Stimulated activated CD4-positive, alpha-beta T cell treated with anti-CD3 and anti-CD28 coated beads, Interleukin-15, amount 100 ng/mL, for 1 hour (primary cell): ENCODE measurements at places on chromosomes 3 and 15.
A peak's percentile ranks its signal among the peaks of the same experiment; 100 is the strongest.

DNA sequence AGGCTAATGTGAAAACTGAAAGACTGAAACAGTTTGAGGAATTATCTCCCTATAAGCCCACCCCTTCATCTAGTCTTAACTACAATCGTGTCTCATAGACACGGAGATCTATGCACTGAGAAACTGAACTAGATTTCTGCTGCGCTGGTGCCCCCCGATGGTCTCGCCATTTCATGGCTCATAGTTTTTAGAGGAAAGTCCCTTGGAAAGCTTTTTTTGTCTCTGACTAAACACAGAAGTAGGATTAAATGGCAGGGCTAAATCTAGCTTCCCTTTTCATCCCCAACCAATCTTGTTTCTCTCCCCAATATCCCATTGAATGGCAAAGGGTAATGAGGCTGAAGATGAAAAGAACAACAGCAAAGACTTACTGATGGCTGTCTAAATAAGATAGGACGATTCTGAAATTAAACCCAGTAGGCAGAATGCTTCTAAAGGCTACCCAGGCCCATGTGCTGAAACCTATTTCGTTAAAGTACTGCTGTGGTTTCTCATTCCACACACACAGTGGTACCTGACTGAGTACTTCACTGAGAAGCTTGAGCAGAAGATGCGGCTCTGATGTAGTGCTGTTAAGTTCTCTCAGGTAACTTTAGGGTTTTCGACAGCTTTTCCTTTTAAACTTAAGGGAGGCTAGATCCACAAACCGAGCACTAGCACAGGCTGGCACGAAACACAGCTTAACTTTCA is 142.7 kb downstream of the GADL1 start:
- peak; percentile 11 for DNase-seq

DNA sequence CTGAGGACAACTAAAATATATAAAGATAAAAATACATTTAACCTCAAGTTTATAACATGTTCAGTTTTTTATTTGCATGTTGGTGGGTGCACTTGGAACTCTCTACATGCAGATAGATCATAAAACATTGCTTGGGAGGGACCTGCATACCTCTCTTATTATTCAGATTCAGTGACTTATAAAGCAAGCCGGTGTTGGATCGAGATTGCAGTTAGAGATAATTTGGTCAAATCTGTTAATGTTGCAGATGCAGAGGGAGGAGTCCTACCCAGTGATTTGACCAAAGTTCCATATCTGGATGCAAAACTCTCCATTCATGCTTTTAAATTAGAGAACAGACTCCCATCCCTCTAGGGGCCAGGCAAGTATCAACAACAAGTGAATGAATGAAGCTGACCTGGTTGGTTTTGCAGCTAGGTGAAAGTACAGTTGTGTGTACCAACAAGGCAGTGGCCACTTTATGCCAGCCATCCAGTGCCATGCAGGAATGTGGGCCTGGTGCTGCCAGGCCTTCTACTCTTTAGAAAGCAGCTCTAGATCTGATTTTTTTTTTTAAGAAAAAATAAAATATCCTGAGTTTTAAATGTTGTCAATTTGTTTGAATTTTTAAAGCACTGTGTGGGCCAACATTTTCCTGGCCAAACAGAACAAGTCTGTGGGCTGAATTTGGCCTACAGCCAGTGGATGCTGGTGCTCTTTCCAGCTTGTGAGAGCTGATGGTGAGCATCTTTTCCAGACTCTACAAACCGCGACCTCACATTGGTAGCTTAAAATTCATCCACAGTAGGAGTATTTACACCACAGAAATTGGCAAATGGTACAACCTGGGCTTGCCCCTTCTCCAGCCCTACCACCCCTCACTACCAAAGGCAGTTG is 12.3 kb downstream of the CDIN1 start:
- no peak for DNase-seq

DNA sequence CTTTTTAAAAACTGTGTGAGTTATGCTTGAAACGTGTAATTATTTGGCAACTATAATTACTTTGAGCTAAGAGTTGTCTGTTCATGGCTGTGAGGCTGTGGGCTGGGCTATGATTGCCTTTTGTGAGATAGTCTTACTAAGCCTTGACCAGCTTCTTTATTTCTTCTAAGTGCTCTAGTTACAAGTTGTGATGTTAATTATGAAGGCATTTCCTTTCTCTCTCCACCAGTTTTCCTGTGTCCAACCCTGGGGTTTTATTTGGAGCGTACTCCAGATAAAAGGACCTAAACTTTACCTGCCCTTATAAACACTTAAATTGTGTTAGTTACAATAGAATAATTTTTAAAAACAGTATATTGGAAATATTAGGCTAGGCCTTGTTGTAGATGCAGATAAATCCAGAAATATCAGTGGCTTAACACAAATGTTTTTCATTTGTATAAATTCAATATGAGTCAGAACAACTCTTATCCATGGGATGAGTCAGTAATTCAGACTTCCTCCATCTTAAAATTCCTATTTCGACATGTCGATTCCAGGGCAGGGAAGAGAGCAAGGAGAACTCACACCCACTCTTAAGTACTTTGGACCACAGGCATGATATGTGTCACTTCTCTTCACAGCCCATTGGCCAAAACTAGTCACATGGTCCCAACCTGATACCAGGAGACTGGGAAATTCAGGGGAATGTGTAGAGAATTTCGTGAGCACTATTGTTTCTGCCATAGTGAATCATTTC is 17.0 kb downstream of the TMEM62 start:
- DNase-seq: no peak

GRCh38 chr3:147372525-147373027 is 33.8 kb downstream of the ZIC4 start:
- no peak for DNase-seq

- DNase-seq: no peak
These were observed 101.4 kb upstream of the SOX2 start for GRCh38 chr3:181610083-181610972.

- DNase-seq: no peak
These were observed 383.7 kb upstream of the CFAP20DC start for GRCh38 chr3:59433546-59433945.

DNA sequence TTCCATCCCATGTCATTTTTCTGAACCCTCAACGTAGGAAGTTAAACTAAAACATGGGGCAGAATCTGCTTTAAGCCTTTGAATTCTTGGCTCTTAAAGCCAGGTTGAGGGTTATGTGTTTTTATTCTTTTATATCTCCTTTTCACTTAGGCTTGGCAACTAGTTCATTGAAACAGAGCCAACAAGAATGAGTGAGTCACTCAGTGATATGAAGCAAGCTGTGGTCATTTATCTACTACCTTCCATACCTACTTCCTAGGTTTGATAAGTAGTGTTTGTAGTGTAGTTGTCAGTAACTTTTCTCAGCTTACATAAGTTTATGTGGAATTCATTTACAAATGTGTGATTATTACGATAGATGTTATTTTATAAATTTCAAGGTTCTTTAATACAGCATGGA is 67.4 kb downstream of the SNRPN start:
- DNase-seq: no peak

DNA sequence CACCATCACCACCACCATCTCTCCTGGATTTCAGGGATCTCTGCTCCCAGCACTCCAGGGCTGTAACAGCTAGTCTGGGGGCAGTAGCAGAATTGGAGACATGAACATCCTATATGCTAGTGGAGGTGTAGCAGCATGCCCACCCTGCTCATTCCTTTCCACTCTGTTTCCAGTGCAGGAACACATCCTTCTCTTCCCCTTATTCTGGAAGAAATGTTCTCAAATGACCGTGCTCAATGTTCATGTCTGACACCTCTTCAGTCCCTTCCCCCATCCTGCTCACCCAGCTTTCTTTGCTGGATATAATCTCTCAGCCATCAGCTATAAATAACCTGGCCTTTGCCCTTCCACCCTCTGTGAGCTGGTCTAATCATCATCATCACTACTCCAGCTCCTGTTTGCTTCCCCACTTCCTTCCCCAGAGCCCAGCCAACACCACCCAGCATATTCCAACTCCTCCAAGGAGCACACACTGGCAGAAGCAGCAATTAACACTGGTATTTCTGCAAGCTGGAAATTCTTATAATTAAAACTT is 31.1 kb downstream of the DCLK3 start:
- no peak for DNase-seq

- DNase-seq: no peak
These were observed 138.3 kb upstream of the ROBO1 start for GRCh38 chr3:79906106-79906505.

DNA sequence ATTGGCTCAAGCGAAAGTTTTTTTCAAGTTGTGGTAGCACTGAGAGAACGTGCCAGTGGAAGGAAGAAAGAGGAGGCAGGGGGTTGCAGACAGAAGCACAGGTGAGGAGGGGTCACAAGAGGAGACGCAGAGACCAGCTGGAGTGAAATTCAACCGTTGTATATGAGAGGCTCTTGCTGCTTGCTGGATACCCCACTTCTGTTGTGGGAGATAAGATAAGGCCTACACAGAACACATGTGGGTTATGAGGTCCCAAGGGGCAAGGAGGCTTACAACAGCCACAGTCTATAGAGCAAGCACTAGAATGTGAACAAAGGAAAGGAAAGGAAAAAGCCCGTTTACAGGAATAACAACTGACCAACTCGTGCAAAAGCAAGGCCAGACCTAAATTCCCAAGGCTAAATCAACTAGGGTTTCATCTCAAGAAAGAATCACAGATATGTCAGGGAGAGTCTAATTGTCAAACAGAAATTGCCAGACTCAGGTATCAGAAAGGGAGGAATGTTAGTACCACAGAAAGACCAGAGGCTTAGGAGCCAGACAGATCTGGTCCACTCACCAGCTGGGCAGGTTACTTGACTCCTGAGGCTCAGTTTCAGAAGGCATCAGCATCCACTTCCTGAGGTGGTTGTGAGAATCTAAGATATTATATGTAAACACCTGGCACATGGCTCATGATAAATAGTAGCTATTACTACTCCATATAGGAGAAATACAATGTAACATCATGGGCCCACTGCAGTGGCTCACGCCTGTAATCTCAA is 60.9 kb downstream of the MSL2 start:
- DNase-seq: no peak

- no peak for DNase-seq
These were observed 465.5 kb upstream of the PPP2R3A start for GRCh38 chr3:135500034-135500433.

DNA sequence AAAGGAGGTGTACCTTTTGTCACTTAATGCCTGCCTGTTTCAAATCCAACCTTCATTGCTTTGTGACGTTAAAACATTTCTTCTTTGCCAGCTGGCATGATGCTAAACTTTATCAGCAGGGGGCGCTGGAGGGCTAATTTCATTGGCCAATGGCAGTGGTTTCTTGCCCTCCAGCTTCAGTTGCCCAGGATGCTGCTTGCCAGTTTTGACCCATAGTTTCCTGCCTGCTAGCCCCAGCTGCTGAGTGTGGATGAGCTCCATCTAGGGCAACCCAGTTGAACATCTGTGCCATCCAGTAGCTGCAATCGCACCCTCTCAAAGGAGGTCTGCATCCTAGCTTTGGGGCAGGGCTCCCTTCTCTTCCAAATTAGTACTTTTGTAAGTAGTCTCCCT is 22.1 kb downstream of the ACKR2 start:
- DNase-seq: peak; percentile 48

DNA sequence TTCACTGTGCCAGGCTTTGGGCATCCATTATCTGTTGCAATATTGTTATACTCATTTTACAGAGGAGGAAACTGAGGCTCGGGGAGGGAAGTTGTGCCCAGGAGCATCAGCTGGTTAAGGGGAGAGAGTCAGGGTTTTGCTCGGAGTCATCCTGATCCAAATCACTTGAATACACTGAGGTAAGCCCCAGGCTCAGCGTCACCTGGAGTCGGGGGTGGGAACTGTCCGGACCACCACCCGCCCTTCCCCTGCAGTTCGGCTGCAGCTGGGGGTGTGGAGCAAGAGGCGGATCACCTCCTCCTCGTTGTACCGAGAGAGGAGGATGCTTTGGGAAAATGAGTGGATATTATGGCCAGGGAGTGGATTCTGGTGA is 646 bp downstream of the HRH1 start:
- DNase-seq: no peak

GRCh38 chr3:10596746-10597448 is 91.5 kb upstream of the ATP2B2 start:
- no peak for DNase-seq

DNA sequence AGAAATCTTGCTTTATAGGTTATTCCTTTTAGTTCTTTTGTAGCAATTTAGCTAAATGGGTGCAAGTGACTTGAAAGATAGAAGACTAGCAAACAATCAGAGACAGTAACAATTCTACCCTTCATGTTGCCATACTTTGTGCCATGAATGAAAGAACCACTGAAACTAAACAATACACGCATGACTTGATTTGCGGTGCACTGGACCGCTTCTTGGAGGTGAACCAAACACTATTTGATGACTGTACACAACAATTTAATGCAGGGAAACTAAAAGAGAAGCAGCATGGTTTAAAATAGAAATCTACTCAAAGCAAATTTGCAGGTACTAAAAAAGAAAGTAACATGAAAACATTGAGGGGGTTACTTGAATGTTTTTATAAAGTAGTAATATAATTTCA is 331.0 kb upstream of the RARB start:
- DNase-seq: no peak

GRCh38 chr3:157475921-157476414 is 27.2 kb downstream of the VEPH1 start:
- DNase-seq: no peak

DNA sequence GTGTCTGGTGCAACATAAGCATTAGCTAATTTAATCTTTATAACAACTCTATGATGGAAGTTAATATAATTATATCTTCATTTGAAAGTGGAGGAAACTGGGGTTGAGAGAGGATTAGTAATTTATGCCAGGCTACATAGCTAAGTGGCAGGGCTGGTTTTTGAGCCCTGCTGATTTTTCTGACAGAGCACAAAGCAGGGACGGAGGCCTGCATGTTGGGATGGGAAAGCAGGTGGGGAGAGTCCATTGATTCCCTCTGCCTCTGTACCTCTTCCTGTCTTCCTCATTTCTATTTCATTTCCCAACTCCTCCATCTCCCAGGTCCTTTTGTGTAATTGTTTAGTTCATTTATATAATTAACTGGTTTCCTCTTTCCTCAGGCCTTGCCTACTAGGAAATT is 251.6 kb upstream of the ZPLD1 start:
- DNase-seq: no peak

DNA sequence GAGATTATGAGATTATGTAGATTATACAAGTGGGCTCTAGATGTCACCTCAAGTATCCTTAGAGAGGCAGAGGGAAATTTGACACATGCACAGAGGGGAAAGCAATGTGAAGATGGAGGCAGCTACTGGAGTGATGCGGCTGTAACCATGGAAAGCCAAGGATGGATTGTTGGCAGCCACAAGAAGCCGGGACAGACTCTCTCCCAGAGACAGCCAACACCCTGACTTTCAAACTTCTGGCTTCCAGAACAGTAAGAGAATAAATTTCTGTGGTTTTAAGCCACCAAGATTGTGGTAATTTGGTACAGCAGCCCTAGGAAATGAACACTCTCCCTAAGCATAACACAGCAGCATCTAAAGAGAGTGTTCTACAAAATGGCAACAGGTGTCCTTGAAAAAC is 34.4 kb upstream of the PRICKLE2 start:
- DNase-seq: no peak

GRCh38 chr3:171349392-171349791 is 110.8 kb downstream of the TNIK start:
- DNase-seq: no peak
